Stimulated activated CD4-positive, alpha-beta T cell treated with anti-CD3 and anti-CD28 coated beads, Interleukin-12 subunit alpha, Interleukin-12 subunit beta, amount 100 ng/mL, for 4 hours (primary cell): ENCODE measurements at places on chromosomes 11 and 22.

DNA sequence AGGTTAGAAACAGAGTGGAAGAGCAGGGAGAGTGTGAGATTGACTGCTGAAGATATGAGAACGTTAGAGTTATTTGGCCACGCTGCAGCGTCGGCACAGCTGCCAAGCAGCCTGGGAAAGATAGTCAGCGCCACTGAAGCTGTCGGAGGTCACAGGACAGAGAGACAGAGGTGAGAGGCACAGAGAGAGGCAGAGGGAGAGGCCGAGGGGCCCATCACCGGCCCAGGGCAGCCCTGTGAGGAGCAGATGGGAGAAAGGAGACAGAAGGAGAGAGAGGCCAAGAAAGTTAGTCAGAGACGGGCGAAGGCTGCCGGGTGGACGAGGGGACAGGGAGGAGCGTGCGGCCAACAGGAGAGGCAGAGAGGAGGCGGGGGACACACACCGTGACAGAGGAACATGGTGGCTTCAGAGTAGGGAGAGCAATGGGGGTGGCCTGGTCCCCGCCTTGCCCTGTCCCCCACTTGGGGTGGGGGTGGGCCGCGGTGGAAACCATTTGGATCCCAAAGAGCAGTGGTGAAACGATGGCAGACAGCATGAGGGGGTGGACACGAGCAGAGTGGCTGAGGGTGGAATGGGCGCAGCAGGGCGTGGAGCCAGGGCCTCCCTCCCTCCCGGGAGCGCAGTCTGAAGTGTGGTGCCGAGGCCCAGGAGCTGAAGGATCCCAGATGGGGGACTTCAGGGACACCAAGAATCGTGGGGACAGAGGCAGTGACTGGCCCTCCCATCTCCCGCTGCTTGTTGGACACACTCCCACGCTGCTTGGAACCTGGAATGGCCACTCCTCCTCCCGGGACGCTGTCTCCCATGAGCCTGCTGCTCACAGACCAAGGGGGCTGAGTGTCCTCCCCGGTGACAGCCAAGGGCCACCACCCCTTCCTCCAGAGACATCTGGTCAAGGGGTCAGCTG is 26.6 kb downstream of the LRRC10B start:
- DNase-seq: no peak

- no peak for DNase-seq
Measured at GRCh38 chr11:8060801-8061554, 20.0 kb upstream of the TUB start.

DNA sequence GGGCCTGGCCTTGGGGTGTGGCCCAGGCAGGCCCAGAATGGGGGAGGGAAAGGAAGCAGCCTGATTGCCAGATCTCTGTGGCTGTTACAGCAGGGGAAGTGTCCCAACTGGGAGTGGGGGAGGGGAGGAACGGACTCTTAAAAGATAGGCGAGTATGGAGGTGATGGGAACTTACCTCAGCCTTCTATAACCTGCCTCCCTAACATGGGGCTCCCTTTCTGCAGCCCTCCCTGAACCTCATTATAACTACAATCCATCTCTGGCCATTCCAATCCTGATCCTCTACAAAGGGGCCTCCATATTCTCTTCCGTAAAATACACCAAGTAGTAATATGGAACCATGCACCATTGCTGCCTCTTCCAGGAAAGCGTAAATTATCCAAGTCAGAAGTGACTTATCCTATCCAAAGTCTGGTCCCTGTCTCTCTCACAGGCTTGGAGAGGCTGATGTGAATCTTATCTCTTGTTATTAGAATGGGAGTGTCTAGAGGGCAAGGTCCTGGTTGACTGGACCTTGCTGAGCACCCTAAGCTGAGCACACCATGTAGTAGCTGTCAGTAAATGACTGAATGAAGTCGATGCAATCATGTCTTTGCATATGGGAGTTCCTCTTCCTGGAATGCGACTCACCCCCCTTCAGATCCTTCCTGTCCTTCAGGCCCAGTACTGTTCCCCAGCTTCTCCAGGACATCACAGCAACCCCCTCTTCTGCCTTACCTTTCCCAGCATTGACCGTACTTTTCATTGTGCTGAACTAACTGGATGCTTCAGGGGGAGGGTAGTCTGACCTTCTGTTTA is 5.9 kb downstream of the RHOG start:
- DNase-seq: no peak

DNA sequence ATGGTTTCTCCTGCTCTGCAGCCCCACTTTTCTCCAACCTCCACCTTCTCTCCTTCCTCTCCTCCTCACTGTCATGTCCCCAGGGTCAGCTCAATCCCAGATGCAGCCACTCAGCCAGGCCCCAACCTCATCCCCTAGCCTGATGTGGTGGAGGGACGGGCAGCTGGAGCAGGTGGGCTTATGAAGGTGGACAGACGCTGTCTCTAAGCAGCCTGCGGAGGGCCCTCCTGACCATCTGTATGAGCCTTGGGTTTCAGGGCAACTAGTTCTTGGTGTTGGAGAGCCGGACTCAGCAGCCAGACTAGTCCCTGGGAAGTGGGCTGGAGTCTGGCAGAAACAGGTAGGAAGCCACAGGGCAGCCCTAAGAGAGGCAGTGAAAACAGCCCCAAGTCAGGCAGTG is 18.1 kb downstream of the CRYBB2 start:
- no peak for DNase-seq

GRCh38 chr11:617199-617911 is 1.6 kb upstream of the IRF7 start:
- DNase-seq: no peak

DNA sequence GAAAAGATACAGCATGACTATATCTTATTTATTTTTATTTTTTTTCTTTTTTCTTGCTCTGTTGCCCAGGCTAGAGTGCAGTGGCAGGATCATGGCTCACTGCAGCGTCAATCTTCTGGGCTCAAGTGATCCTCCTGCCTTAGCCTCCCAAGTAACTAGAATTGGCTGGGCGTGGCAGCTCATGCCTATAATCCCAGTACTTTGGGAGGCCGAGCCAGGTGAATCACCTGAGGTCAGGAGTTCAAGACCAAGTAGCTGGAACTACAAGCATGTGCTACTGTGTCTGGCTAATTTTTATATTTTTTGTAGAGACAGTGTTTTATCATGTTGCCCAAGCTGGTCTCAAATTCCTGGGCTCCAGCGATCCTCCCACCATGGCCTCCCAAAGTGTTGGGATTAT is 28.3 kb upstream of the CCDC134 start:
- DNase-seq: no peak

DNA sequence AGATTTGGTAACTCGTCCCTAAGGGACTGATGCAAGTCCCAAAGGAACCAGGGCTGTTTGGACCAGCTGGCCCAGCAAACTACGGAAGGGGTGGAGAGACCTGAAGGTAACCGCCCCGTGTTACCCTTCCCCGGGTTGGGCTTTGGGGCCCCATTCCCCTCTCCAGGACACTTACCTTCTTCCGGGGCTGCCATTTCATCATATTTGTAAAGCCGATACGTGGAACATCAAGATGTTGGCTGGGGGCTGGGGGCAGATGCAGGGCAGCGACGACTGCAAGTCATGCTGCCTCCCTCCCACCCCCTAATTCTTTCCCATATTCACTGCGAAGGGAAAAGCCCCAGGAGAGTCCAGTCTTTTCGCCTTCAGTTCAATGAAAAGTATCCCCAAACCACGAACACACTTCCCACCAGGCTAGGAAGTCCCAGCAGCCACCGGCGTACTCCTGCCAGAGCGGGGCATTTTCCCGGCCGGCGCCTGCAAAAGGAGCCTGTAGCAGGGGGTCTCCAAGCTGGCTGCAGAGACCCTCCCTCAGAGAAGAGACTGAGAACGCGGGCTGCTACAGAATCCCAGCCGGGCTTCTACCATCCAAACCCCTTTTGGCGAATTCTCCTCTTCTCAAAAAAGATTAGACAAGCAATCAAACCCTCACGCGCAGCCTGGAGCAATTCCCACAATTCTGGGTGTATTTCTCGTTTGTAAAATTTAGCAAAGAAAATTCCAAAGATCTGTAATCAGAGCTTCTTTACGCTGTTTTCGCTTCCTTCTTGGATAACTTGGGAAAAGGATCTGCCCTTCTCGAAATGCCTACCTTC is 236.7 kb downstream of the TTC28 start:
- peak; percentile 20 for DNase-seq

DNA sequence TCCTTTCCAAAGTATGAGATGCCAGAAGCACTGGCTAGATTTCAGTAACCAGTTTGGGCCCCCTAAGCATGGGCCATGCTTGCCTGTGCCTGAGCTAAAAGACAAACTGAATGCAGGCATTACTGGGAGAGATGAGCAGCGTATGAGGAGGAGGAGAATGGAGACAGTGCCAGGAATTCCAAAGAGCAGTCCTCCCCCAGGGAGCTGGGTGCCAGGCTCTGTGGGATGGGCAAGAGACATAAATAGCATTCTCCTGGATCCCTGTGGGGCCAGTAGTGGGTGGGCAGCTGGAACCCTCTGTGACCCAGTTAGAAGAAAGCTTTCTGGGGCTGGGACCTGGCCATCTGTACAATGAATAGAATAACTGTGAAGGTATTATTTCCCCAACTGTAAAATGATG is 235.6 kb downstream of the KCNA4 start:
- no peak for DNase-seq

- no peak for DNase-seq
Measured at GRCh38 chr11:66840317-66841091, 2.7 kb upstream of the RCE1 start.

DNA sequence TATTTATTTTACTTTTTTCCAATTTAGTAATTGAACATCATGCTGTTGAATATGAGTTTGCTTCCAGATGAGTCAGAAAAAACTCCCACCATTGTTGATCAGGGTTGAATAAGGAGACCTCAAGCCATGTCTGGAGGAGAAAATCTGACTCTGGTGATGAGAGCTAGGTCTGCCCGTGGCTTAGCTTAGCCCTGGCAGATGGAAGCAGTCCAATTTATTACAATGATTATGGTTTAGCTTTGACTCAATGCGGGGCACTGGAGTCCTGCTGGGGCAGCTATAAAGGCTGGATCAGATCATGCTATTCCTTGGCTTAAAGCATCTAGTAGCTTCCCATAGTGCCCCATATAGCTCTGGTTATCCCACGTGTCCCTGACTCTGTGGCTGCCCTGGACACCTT is 506.5 kb downstream of the MN1 start:
- no peak for DNase-seq

DNA sequence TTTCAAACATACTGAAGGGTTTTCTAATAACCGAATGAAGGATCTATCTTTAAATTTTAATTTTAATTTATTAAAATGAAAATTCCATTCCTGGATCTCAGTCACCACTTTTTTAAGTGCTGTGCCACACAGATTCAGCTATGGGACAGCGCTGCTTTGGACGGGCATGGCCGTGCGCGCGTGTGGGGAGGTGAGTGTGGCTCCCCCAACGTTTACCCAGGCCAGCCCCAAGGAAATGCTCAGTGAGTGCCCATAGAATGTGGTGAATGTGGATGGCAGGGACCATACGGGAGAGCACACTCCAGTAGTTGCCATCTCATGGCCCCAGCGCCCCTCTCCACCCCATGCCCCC is 88.0 kb upstream of the KCNQ1OT1 start:
- DNase-seq: no peak

- DNase-seq: no peak
Measured at GRCh38 chr22:47813661-47814060, 1051.2 kb downstream of the TBC1D22A start.

- DNase-seq: no peak
Measured at GRCh38 chr22:50683994-50684371, 11.4 kb downstream of the SHANK3 start.

- DNase-seq: no peak
Measured at GRCh38 chr11:130050257-130050656, 19.4 kb upstream of the APLP2 start.

DNA sequence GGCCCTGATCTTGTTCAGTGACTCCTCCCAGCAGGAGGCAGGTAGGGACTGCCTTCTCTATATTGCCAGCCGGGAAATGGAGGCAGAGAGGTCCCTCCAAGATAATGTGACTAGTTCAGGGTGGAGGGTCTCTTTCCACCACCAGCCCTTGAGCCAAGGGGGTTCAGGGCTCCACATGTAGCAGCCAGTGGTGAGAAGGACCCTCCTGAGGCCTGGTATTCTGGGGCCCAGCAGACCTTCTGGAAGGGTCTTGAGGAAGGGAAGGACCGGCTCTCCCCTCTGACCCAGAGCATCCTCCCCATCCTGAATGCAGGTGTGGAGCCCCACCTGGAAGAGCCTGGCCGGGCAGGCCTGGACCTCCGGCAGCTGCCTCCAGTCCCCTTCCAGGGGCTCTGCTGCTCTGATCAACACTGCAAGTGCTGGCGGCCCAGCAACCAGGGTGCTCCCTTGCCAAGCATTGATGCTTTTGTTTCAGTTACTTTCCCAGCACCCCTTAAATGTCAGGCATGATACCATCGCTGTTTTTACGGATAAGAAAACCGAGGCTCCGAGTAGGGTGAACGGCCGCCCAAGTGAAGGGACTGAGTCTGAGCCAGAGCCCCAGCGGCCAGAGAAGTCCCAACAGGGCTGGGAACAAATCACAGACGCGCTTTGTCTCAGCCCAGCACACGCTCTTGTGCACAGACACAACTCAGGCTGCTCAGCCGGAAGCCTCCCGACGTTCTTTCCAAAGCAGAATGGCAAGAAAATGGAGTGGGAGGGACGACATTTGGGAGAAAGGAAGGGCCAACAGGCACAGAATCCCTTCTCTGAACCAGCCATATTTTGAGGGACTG is 38.8 kb downstream of the DKK3 start:
- DNase-seq: no peak

GRCh38 chr11:132158091-132158490 is 787.7 kb downstream of the NTM start:
- no peak for DNase-seq

- no peak for DNase-seq
Measured at GRCh38 chr11:14669958-14670357, 26.4 kb downstream of the PDE3B start.

- no peak for DNase-seq
Measured at GRCh38 chr22:38766076-38766777, 10.4 kb upstream of the SUN2 start.

GRCh38 chr11:82004537-82005213 is 729.0 kb downstream of the FAM181B start:
- DNase-seq: no peak

- DNase-seq: no peak
Measured at GRCh38 chr22:31271026-31271425, 21.3 kb downstream of the PIK3IP1 start.

DNA sequence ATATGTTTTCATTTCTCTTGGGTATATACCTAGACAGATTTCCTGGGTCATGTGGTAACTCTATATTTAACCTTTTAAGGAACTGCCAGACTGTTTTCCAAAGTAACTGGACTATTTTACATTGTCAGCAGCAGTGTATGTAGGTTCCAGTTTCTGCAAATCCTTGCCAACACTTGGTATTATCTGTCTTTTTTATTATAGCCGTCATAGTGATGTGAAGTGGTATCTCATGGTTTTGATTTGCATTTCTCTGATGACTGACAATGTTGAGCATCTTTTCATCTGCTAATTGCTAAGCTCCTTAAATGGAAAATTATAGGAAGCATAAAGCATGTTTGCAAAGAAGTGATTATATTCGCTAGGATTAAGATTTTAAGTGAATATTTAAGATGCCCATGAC is 13.9 kb downstream of the NNMT start:
- DNase-seq: no peak

- DNase-seq: no peak
Measured at GRCh38 chr11:8512547-8512946, 81.5 kb downstream of the STK33 start.

DNA sequence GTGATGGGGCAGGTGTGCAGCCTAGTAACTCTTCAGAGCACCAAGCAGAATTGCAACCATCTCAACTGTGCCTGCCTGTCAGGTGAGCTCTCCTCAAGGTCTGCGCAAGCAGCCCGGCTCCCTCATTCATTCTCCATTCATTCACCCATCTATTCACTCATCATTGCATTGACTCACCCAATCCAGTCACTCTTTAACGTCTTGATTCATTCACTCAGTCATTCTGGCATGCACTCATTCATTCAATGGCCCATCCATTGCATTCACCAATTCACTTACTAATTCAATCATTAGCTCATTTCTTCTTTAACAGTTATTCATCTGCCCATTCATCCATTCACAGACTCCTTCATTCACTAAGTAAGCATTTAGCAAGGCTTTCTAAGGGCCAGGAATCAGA is 111.8 kb downstream of the PDE2A start:
- no peak for DNase-seq
